ENCODE measurements at places on chromosomes 5 and 9.

DNA sequence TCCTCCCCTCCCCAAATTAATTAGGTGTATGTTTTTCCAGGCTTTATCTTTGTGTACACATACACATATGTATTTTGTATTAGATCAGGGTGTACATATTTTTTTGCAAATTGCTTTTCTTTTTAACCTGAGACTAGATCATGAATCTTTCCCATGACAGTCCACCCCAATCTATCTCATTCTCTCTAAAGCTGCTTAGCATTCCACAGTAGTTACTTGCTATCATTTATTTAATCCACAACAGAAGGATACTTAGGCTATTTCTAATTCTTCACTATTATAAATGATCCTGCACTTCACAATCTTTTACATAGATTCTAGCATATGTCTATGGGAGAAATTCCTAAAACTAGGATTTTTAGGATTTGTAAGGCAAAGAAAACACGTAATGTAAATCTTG lies 43.9 kb downstream of the SH3RF2 start:
- DNase-seq = no peak

GRCh38 chr9:73194284-73194683 lies 42.6 kb downstream of the ANXA1 start:
- DNase-seq = no peak

- no peak for DNase-seq
Measured at GRCh38 chr5:41831155-41831554, 39.1 kb downstream of the OXCT1 start.

GRCh38 chr9:107674721-107675277 lies 185.2 kb upstream of the KLF4 start:
- no peak for DNase-seq

DNA sequence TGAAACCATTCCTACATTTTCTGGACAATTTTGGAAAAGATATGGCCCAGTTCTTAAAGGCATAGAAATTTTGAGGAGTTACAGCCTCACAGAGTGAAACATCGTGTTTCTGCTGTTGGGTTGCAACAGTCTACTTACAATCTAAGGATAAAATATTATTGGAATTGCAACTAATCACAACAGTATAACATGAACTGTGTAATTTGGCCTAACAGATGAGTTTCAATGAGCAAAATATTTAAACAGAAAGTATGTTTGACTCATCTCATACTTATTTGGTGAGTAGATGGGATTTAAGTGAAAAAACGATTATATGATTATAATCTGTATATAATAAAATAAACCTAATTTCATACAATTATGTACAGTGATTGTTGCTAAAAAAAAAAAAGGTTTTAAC lies 1061.8 kb downstream of the CDH12 start:
- DNase-seq = no peak

GRCh38 chr9:98922721-98923435 lies 20.8 kb upstream of the COL15A1 start:
- no peak for DNase-seq

DNA sequence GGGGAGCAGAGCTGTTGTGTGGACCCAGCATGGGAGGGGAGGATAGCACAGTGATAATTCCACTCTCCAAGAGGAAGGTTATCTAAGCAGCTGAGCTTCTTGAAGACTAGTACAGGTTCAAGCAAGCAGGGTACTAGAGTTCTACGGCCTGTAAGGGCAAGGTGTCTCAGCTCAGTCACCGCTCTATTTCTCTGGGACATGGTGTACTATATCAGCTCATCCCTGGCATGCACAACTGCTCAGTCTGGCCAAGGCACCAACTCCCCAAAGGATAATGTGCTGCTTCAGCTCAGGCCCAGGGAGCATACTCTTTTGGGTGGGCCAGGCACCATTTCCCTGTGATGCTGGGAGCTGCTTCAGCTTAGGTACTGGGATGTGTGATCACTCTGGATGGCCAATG lies 69.8 kb downstream of the RNF130 start:
- no peak for DNase-seq

DNA sequence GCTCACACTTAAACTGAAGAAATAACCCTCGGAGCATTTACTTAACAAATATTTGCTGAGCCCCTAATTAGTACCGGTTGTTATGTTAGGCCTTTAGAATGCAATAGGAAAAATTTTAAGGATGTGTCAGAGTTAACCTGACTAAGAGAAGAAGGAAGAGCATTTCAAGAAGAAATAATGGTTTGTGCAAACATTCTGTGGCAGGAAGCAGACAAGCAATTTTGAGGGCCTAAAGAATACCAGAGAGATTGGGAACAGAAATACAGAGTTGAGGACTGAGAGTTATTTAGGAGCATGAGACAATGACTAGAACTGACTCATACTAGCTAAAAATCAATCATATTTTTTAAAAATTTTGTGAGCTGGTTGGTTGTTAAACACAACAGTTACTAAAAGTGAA lies 218.8 kb downstream of the PRR16 start:
- DNase-seq = no peak

DNA sequence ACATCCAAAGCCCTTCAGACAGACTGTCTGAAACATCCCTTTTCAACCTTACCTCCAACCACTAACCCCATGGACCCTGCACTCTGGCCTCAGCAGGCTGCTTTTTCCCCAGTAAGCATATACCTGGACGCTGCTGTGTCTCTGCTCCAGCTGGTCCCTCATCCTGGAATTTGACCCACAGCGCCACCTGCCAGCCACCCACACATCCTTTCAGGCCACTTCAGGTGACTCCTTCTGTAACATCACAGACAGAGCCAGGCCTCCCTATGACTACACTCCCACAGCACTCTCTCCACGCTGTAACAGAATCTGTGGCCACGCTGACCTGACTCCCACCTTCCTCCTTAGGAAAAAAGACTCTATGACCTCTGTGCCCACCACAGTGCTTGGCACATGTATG lies 3.4 kb downstream of the MGAT1 start:
- no peak for DNase-seq
